ENCODE measurements at places on chromosomes 2 and 18.

- no peak for DNase-seq
Measured at GRCh38 chr2:169619946-169620345, 35.8 kb downstream of the PPIG start.

GRCh38 chr2:70516596-70516995 lies 37.0 kb downstream of the TGFA start:
- no peak for DNase-seq

- no peak for DNase-seq
Measured at GRCh38 chr18:76821875-76822505, 367 bp upstream of the ZNF236 start.

GRCh38 chr2:181241797-181242196 lies 215.4 kb upstream of the ITGA4 start:
- DNase-seq: no peak

GRCh38 chr18:13746633-13747032 lies 20.2 kb downstream of the RNMT start:
- DNase-seq: no peak

- no peak for DNase-seq
Measured at GRCh38 chr2:173903601-173904394, 61.4 kb downstream of the SP3 start.

- DNase-seq: no peak
Measured at GRCh38 chr2:227373389-227373788, 5.7 kb downstream of the TM4SF20 start.

GRCh38 chr2:162720559-162721271 lies 117.9 kb downstream of the KCNH7 start:
- DNase-seq: no peak

- no peak for DNase-seq
Measured at GRCh38 chr2:118584877-118585276, 262.6 kb downstream of the EN1 start.

DNA sequence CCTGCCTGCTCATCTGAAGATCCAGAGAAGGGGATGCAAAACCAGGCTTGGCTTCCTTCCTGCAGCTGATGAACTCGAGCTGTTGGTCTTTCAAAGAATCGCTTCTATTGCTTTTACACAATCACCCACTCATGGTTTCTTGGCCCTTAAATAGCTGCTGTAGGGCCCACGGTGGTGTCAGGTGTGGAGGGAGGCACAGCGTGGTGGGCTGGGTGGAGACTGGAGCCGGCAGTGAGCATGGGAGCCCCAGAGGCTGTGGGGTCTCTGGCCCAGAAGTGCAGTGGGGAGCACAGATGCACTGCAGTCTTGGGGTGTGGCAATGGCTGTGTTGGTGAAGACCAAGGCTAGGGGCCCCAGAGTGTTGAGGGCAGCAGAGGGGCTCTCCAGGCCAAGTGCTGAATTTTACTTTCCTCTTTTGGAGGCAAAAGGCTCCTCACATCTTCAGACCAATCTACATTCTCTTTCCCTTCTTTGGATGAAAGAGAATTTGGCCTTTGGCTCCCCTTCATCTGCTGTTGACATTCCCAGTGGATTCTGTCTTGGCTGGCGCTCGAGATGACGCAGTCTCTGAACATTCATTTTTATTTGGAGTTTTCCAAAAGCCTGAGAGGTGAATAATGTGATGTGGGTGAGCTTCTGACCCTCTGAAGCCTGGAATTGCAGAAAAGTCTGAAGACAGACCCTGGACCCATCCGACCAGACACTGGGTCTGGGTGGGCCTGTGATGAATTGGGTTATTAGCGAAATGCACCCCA lies 70.1 kb upstream of the ASB18 start:
- DNase-seq: no peak

GRCh38 chr2:157830696-157831570 lies 45.2 kb downstream of the ACVR1 start:
- DNase-seq: peak; percentile 91

DNA sequence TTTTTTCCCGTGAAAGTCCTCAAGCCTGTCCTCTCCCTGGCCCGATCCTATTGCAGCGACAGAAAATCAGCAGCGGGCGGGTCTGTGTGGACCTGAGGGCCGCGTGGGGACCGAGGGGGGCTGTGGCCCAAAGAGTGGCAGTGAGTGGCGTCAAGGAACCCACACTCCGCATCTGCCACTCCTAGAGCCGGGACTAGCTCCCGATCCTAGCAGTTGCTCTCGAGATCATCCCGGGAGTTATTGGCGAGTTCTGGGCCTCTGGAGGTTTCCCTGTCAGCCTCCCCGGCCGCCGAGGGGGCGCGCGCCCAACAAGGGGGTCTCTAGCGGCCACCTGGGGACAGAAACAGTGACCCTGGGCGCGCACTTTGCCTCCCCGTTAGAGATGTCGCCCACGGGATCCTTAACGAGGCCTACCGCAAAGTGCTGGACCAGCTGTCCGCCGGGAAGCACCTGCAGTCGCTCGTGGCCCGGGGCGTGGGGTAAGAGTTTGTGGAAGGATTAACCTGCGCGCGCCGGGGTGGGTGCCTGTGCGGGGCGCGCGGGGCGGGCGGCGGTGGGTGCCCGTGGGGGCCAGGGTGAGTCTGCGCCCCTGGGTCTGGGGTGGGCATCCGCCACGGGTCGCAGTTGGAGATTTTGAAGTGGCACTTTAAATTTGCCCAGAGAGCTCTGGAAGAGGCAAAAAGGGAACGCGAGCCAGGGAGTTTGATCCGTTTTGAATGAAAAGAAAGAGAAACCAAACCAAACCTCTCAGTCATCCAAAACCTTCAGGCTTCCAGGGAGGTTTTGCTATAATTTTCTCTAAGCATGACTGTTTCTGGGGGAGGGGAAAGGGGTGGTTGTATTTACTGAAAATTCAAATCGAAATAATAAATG lies 3.5 kb downstream of the ADCYAP1 start:
- DNase-seq: no peak

DNA sequence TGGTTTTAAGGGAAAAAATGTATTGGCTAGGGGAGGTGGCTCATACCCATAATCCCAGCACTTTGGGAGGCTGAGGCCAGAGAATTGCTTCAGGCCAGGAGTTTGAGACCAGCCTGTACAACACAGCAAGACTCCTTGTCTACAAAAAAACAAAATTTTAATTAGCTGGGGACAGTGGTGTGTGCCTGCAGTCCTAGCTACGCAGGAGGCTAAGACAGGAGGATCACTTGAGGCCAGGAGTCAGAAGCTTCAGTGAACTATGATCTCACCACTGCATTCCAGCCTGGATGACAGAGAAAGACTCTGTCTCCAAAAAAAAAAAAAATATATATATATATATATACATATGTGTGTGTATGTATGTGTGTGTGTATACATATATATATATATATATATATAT lies 18.5 kb downstream of the CCDC88A start:
- DNase-seq: no peak

- no peak for DNase-seq
Measured at GRCh38 chr2:54546923-54547720, 91.0 kb downstream of the SPTBN1 start.

- no peak for DNase-seq
Measured at GRCh38 chr2:203396667-203397066, 68.5 kb downstream of the ABI2 start.

DNA sequence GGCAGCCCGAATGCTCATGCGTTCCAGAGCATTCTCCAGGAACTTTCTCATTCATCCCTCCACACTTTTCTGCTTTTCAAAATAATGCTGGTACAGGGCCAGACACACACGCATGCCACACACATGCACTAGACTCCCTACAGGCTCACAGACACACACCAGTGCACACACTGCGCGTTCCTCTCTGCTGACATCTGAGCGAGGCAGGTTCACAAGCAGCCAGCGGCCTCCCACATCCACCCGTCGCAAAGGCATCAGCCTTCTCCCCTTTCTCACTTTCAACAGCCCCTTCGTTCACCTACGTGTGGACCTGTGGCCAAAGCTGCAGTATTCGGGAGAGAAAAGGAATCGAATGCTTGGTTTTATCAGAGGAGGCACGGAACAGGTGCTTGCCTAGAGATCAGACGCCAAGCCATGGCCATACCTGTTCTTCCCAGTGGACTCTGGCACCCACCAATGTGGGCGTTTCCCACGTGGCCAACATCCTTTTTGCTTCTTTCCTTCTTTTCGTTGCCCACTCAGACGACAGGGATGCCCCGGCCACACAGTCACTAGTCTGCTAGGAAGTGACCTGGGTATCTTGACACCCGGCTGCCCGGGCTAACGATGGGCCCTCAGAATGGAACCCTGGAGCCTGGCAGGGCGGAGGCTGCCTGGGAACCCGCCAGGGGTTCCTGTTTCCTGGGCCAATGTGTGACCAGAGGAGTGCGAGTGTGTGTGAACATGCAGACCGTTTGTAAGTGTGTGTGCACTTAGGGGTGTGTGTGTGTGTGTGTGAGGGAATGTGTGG lies 85.8 kb upstream of the ID2 start:
- DNase-seq: no peak
